HuH-7 (cell line): ENCODE measurements at places on chromosomes 5 and 9.

GRCh38 chr5:169762338-169763095 lies 125.4 kb downstream of the DOCK2 start:
- DNase-seq, result no peak

DNA sequence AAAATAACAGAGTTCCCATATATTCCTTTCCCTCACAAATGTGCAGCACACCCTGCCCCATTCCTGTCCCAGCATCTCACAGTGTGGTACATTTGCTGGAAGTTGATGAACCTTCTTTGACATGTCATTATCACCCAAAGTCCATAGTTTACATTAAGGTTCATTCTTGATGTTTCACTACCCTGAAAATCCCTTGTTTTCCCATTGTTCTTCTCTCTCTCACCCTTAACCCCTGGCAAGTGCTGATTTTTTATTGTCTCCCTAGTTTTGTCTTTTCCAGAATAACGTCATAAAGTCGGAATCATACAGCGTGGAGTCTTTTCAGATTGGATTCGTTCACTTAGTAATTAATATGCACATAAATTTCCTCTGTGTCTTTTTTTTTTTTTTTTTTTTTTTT lies 48.1 kb downstream of the SPIN1 start:
- no peak for DNase-seq

DNA sequence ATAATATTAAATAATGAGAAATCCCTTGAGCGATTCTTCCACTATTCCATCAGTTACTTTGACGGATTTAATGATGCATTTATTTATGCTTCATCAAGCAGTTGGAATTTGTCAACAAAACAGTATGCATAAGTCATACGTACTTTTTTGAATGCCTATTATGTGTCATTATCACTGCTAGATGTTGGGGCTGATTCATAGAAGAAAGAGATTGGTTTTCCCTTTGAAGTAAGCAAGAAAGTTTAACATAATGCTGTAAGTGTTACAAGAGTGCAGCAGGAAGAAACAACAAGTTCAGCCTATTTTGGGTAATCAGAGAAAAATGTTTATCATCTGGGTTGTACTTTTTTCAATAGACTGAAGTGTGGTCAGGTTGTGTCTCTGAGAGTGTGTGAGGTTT lies 121.2 kb upstream of the RANBP3L start:
- no peak for DNase-seq

DNA sequence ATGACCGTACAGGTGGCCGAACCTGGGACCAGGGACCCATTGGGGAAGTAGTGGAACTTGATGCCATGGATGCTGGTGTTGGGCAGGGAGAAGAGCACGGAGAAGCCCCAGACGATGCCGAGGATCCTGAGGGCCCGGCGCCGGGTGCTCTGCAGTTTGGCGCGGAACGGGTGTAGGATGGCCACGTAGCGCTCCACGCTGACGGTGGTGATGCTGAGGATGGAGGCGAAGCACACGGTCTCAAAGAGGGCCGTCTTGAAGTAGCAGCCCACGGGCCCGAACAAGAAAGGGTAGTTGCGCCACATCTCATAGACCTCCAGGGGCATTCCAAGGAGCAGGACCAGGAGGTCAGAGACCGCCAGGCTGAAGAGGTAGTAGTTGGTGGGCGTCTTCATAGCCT lies 585 bp downstream of the NMUR2 start:
- DNase-seq, result no peak

DNA sequence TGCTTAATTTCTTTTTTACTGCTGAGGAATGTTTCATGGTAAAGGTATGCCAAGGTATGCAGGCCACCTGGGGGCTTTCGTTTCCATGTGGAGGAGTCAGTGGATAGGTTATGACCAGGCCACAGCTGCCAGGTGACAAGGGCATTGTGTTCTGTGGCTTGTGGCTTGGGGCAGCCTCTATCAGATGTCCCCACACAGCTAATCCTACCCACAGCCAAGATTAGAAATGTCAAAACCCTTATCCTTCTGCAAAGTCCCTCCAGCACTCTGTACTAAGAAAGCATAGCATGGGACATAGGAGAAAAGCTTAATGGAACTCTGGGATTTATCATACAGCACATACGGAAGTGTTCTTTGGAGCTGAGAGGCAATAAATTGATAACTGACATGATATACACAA lies 171.2 kb upstream of the S1PR3 start:
- DNase-seq, result no peak

DNA sequence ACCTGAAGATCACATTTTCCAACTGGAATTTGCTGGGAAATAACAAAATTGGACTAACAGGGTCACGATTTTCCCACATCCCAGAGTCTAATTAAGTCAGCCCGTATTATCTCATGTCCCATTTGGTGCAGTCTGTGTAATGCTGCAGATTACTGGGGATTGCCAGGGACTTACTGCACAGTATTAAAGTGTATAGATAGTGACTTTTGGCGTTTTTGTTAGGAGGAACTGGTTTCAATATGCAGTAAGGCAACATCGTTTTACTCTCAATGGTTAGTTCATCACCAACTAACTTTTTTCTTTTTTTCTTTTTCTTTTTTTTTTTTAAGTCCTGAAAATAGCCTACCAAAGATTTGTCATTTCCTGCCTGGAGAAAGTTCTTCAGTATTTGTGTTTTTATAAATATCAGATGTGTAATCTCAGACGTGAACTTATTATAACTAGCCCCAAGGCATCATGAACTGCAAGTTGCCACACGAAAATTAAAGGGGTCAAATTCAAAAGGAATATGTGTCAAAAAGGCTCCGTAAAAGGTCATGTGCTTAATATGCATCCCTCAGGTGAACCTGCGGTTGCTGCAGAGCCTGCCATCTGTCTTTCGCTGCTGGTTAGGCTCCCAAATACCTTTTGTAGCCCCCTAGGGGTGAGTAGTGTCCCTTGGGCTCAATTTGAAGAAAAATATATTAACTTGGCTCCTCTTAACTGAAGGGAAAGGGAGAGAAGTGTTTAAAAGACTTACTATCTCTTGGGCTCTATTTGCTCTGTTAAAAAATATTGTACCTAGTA lies 176.7 kb upstream of the ADAMTSL1 start:
- DNase-seq, result no peak

DNA sequence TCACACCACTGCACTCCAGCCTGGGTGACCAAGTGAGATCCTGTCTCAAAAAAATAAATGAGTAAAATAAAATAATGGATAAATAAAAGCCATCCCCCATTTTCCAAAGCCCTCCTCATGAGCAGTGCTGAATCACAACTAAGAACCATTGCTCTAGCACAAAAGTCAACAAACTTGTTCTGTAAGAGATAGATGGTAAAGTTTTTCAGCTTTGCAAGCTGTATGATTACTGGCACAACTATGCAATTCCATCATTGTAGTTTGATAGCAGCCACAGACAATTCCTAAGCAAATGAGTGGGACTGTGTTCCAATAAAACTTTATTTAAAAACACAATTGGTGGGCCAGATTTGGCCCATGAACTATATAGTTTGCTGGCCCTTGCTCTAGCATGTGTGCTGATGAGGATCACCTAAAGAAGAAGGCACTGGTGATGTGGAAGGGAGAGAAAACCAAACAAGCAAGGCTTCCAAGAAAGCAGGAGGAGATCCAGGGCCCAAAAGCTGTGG lies 64.6 kb downstream of the NEURL1B start:
- no peak for DNase-seq

- no peak for DNase-seq
These were observed 347.1 kb downstream of the ARHGEF28 start for GRCh38 chr5:73973135-73973534.

- no peak for DNase-seq
These were observed 57.8 kb upstream of the RAI14 start for GRCh38 chr5:34598177-34598794.

DNA sequence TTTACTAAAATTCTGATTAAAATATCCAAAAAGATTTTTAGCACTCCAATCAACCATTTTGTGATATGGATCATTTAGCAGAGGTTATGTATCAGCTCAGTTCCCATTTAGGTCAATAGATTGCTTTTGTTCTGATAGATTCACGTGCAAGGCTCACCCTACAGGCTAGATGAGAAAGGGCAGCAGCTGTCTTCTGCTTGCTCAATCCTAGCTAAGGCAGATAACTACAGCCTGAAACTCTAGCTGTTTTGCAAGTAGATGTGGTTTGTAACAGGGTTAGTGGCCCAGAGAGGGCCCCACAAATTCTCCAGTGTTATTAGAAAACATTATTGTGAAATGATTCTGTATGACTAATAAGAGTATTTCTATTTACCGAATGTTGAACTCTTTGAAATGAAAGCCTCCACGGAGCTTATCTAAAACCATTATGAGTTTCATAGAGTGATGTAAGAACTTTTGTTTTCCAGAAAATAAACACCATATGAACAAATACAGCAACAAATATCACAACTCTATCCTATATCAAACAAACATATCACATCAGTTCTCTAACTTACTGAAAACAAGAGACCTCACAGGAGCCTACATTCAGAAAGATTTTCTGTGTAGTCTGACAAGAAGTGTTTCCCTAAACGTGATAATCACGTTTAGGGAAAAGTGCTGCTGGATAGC lies 841.9 kb upstream of the ACO1 start:
- peak; percentile 11 for DNase-seq

DNA sequence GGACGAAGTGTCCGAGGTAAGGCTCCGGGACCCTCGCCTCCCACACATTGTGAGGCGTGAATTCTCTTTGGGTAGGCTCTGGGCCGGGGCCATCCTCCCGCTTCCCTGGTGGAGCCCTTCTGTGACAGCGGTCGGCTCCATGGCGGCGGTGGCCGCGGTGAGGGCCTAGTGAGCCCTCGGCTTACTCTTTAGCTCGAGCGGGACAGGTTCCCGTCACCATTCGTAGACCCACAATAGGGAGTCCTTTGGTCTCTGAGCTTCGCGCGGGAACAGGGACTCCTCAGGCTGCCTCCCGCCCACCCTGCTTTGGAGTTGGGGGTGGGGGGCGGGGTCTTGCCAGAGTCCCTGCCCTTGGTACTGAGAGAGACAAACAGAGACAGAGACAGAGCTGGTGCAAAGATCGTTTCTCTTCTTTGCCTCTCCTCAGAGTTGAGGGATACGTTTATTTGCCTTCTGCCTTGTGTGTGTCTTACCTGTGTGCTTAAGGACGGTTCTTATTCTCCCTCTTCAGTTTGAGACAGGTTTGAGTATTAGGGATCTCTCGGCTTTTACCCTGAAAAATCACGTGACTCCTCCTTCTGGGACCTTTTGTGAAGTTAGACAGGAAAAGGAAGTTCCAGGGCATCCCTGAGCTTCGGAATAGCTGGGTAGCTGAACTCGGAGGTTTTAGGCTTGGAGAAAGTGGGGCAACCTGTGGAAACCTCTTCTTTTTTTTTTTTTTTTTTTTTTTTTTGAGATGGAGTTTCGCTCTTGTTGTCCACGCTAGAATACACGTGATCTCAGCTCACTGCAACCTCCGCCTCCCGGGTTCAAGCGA lies 833 bp downstream of the ANKHD1 start:
- peak; percentile 30 for DNase-seq

GRCh38 chr9:127112056-127112455 lies 10.4 kb downstream of the ANGPTL2 start:
- DNase-seq, result no peak

GRCh38 chr5:113548396-113548795 lies 34.9 kb downstream of the YTHDC2 start:
- DNase-seq, result no peak

- DNase-seq, result no peak
These were observed 23.1 kb upstream of the SLC9A3 start for GRCh38 chr5:547086-547924.

DNA sequence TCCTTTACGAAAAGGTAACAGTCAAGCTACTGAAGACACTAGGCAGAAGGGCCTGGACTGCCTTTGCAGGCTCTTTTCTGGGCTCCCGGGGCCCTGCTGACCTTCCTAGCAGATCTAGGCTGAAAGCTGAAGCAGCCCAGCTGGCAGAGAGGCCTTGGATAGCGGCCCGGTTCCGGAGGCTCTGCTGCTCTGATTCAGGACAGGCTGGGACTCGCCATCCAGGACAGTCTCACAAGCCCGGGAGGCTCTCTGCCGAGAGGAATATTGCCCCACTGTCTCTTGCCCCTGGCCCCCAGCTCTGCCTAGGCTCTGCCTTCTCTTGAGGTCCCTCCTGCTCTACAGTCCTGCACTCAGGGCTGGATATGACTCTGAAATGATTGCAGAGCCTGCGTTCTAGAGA lies 67.8 kb downstream of the PSD2 start:
- no peak for DNase-seq

GRCh38 chr5:123530728-123531127 lies 18.8 kb downstream of the CSNK1G3 start:
- DNase-seq, result no peak

GRCh38 chr5:58505502-58505901 lies 14.3 kb downstream of the GAPT start:
- no peak for DNase-seq

DNA sequence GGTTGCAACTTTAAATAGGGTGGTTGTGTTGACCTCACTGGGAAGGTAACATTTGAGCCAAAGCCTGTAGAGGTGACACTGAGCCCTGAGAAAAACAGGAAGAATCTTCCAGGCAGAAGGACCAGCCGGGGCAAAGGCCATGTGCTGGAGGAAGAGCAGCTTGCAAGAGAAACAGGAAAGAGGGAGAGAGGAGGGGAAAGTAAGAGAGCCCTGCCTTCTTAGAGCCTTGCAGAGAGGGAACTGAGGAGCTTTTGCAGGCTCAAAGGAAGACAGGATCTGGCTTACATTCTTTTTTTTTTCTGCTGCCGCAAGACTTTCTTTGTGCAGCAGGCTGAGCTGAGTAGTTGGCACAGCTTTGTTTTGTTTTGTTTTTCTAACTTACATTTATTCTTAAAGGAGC lies 17.4 kb downstream of the C9orf153 start:
- DNase-seq, result no peak

DNA sequence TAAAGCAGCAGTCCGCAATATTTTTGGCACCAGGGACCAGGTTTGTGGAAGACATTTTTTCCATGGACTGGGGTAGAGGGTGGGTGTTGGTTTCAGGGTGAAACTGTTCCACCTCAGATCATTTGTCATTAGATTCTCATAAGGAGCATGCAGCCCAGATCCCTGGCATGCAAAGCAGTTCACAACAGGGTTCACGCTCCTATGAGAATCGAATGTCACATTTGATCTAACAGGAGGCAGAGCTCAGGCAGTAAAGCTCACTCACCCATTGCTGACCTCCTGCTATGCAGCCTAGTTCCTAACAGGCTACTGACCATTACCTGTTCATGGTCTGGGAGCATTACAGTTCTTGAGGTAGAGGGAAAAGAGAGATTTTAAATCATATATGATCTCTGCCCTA lies 241.5 kb upstream of the COX7C start:
- DNase-seq, result no peak

DNA sequence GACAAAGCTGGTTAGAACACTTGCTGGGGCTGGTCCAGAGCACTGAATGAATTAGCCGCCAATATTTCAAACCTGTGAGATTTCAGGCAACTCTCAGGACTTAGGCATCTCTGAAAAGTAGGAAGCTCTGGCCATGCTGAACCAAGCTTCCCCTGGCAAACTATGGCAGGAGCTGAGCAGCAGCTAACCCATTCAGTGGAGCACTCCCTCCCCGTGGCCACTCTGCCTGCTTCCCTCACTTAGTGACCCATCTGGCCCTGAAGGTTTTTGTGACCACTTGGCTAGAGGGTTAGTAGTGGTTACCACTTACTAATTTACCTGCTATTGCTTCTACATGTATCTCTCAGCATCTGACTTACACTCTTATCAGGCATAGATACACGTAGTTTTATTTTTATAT lies 25.5 kb downstream of the FOXI1 start:
- no peak for DNase-seq
